Placental pericyte (primary cell): ENCODE measurements at places on chromosomes 1 and 21. TPM values are rescaled to one million over a fixed set of nuclear protein-coding genes. Genes with fewer than 3 reads are reported as not detected.

Gene TCHH
- total RNA-seq, result under 0.01 and 0.14 TPM in 2 replicates

Gene ANKRD65
- total RNA-seq, result under 0.01 and 0.14 TPM in 2 replicates

Gene SLC50A1
- 27.9 and 45.3 TPM in 2 replicates for total RNA-seq

Gene CFHR1
- not detected in 2 replicates for total RNA-seq

Gene MR1
- total RNA-seq, result 4.9 and 9.0 TPM in 2 replicates

Gene MYBPH
- 0.88 and 1.4 TPM in 2 replicates for total RNA-seq

Gene TNNT2
- under 0.01 TPM in 1 of 2 replicates, not detected in the other for total RNA-seq

Gene BSND
- not detected in 2 replicates for total RNA-seq

Gene SELL
- total RNA-seq, result 0.14 TPM in 1 of 2 replicates, not detected in the other

Gene ACTN2
- total RNA-seq, result not detected in 2 replicates

Gene SPRR2D
- total RNA-seq, result not detected in 2 replicates

Gene GPR37L1
- total RNA-seq, result under 0.01 and 0.22 TPM in 2 replicates

Gene LIN28A
- not detected in 2 replicates for total RNA-seq
